ENCODE measurements at places on chromosomes 12 and 14. TPM values are rescaled to one million over a fixed set of nuclear protein-coding genes. Genes with fewer than 3 reads are reported as not detected.

DNA sequence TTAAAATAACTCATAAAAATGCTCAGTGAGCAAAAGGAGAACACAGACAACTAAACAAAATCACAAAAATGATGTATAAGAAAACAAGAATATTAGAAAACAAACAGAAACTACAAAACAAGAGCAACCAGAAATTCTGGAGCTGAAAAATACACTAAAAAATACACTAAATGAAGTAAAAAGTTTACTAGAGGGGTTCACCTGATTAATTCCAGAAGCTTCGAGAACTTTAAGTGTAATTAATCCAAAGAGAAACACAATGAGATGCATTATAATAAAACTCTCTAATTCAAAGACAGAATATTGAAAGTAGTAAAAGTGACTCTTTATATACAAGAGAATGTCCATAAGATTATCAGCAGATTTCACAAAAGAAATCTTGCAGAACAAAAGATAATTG is 558.4 kb downstream of the CCER1 start:
- no peak for DNase-seq

DNA sequence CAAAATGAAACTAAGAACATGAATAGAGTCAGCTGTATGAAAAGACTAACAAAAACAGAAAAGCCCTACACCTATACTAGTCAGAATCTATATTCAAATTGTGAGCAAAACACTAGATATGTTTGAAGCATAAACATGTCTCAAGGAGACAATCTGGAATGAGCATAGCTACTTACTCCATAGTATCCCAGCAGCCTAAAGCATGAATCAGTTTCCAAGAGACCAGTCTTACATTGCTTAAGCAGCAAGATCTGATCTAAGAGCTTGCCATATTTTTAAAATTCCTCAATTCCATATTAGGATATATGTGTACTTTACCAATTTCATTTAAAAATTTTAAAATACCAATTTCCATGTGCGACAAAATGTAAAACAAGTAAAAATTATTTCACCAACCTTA is 7.7 kb downstream of the CAPS2 start:
- no peak for DNase-seq

Gene CACNA2D4
- total RNA-seq = 0.25 TPM

Gene DACT1
- 2.2 TPM for total RNA-seq

DNA sequence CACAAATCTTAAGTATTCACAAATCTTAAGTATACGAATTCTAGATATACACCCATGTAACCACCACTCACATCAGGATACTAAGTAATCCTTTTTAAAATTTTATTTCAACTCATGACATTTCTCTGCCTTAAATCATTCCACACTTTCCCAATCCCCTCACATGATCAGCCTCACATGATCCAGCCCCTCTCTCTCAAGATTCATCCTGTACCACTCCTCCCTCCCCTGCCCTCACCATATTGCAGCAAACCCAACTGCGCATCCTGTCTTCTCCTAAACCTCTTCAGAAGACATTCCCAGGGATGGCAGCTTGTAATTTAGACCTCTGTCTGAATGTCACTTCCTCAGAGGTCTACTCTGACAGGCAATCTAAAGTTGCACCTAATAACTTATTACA is 1.7 kb upstream of the EIF4B start:
- no peak for DNase-seq

DNA sequence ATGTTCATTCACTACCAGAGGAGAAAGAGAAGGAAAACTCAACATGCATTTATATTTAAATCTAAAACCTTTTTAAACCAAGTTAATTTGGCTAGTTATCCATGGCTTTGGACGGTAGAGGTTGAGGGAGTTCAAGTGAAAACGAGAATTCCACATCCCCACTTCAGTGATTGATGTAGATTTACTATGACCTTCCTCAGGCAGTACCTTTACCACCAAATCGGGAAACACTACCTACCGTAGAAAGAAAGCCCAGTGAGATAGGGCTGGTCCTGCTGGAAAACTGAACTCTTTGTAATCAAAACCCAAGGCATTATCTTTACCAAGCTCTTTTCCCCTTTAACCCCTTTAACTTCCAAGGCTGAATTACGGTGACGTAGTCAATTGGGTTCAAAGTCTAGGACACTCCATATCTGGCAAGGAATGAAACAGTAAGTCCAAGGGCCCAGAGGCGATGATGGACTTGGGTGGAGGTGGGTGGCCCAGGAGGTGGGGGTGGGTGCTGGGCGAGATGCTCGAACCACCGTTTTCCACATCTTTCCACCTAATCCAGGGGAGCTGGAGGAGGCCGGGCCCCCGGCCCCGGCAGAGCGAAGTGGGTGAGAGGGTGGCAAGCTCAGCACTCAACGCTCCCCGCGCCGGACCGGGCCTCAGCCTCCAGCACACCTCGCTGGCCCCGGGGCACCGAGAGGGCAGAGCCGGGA is 618 bp downstream of the SEC23A start:
- DNase-seq = peak; percentile 17

Gene SPX
- 2.4 TPM for total RNA-seq

DNA sequence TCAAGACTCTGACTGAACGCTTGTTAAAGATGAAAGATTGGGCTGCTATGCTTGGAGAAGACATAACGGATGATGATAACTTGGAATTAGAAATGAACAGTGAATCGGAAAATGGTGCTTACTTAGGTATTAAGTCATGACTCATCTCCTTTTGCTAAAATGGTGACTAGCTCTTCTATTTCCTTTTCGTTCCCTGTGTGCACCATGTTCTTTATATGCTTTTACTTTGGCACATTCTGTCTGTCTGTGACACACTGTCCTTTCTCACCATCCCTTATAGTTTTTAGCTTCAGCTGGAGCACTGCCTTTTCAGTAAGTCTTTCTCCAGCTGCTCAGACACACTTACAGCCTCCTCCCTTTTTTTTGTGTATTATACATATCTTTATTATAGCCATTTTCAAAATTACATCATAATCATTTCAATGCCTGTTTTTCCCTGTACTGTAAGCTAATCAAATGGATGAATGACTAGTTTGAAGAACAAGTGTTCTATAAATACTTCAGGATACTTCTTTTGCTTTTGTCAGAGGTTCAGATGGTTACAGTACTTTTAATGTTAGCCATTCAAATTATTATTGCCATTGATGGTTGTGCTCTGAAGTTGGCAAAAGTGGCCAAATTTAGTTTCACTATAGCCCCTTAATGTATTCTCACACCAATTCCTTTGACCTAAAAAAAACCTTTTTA is 68.6 kb downstream of the MIA2 start:
- DNase-seq = no peak

All from gastrocnemius medialis (tissue), 4 donors.